ENCODE measurements at places on chromosomes 6 and 20.

DNA sequence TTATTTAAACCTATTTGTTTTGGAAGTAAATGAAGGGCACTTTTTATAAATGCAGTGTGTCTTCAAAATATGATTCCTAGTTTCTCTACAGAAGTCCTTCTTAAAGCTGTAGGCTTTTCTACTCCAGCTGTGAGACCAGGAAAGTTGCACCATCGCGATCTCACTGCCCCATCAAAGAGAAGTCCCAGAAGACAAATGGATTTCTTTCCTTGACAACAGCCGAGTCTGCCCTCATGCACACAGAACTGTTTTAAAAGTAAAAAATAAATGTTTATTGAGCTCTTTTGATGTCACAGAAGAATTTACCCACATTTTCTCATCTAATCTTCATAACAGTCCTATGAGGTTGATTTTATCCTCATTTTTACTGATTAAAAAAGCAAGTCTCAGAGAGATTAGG lies 324.4 kb upstream of the NT5E start:
- no peak for DNase-seq

- no peak for DNase-seq
These were observed 26.4 kb downstream of the LAMA4 start for GRCh38 chr6:112227992-112228391.

- DNase-seq, result no peak
These were observed 71.4 kb downstream of the ARID1B start for GRCh38 chr6:156848533-156848932.

DNA sequence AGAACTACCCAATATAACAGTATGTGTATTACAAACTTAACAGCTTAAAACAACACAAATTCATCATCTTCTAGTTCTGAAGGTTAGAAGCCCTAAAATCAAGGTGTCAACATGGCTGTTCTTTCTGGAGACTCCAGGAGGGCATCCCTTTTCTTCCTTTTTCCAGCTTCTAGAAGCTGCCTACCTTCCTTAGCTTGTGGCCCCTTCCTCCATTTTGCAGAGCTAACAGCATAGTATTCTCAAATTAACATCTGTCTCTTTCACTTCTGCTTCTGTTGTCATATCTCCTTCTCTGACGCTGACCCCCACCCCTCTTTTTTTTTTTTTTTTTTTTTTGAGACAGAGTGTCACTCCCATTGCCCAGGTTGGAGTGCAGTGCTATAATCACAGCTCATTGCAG lies 52.8 kb upstream of the AKIRIN2 start:
- no peak for DNase-seq

DNA sequence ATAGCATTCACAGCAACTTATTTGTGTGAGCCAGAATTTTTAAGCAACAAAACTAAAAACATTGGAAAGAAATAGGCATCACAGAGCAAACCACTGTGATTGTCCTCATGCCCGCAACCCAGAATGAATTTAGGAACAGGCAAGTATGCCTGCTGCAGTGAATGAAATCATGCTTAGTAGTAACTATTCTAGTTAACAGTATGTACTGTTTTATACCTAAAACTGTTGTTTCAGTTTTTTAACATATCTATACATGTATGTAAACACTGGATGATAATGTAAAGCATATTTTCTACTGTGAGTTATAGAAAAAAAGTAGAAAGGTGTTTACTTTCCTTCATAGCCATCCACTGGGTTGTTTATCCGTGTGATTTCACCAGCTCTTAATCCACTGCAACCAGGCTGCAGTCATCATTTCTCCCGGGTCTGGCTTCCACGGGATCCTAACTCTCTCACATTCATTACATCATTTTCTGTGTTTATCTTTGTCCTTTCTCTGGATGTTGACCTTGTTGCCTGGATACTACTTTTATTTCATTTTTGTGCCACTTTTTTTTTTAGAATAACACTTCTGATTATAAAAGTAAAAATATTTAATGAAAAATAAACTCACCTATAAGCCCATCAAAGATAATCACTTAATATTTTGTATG lies 3.6 kb upstream of the ARFGEF3 start:
- DNase-seq, result no peak

- DNase-seq, result no peak
These were observed 66.6 kb downstream of the IPCEF1 start for GRCh38 chr6:154289818-154290508.

- no peak for DNase-seq
These were observed 19.9 kb downstream of the KCNS1 start for GRCh38 chr20:45080867-45081624.

DNA sequence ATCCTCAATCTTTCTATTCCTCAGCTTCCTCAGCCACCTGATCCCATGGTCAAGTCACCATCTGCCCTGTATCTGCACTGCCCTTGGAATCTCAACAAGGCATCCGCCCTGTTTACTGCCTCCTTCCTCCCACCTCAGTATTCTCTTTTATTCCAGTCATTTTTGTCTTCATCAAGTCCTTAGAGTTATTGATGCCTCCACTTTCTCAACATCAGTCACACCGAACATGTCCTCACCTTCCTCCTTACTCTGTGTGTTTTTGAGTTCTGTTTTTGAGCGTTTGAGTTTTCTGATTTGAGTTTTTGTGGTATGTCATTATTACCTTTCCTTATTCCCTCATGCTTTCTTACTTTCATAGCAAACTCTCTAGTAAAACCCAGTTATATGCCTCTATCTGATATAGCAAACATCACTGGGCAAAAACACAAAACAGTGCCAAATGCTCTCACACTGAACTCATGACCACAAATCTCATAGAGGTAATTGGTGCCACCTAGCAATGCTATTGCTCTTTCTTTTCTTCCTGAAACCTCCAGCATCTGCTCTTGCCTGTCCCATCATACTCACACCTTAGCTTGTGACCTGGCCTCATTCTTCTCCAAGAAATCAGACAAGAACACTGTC lies 11.8 kb upstream of the GNRH2 start:
- no peak for DNase-seq

- no peak for DNase-seq
These were observed 185.6 kb upstream of the CST7 start for GRCh38 chr20:24763386-24764026.

GRCh38 chr6:52582996-52583395 lies 6.1 kb upstream of the TRAM2 start:
- DNase-seq, result no peak

DNA sequence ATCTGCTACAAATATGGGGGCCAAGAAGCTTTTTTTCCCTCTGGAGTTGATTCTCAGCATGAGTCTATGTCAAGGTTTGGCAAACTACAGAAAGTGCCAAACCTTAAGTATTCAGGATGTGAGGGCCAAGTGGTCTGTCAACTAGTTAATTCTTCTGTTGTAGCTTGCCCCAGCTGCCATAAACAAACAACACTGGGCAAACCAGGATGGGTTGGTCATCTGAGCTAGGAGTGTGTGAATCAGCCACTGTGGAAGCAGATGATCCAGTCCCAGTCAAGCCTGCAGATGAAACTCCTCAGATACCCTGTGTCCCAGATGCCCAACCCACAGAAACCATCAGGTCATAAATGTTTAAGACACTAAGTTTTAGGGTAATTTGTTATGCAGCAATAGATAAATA lies 103.0 kb upstream of the MOCS1 start:
- no peak for DNase-seq

DNA sequence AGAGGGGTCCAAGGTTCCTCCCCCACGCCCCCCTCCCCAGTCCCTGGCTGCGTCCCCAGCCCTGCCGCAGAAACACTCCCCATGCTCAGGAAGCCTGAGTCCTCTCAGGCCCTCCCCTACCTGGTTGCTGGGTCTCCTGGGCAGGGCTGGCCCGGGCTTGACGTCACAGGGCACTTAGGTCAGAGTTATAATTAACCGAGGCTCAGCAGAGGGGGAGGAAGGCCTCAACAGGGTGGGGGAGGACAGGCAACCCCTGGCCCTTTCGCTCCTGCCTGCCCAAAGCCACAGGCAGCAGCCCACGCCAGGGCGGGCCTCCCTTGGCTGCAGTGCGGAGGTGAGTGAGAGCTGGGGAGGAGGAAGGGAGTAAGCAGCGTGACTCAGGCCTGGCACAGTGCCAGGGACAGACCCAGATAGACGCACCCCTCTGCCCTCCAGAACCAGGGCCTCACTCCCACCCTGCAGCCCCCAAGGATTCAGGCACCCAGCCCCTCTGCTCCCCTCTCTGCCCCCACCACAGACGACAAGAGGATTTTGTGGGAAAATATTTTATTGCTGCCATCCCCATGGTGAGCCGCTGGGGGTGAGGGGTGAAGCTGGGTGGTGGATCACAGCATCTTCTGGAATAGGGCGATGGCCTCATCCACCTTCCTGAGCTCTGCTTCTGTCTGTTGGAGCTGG lies at the start of gene VWA7:
VWA7 (minus strand) TSS at position 340 of the 678 bp plus-strand sequence. CDS start 549 bp downstream, outside the sequence.
- DNase-seq, result peak; percentile 71

DNA sequence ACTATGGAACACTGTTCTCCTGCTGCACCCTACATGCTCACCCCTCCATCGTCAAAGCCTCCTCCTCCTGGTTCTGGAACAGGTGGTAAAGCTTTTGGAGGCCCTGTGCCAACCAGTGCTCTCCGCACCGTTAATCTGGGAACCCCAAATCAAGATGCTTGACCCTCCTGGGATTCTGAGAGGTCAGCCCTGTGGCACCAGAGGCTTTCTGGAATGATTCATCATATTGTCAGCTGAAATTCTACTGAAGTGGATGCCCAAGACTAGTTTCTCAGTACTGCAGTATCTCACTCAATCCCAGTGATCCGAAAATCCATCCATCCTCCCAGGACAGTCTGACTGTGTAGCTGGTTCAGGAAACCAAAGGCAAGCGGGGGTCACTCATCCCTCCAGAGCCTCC lies 92.7 kb downstream of the TRERF1 start:
- no peak for DNase-seq

DNA sequence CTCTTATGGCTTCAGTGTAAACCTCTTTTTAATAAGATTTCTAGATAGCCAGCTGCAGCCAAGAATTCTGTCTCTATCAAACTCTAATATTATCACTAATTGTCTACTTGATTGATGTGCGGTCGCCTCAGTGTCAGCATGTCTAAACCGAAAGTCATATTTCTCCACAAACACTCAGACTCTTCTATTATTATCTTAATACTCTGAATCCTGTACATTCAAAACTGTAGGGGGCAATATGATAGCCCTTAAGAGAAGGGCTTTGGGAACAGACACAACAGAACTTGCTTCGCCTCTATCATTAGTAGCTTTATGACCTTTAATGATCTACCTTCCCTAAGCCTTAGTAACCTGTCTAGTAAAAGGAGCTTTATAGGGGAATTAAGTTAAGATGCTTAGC lies 379.7 kb upstream of the PTCHD4 start:
- no peak for DNase-seq

DNA sequence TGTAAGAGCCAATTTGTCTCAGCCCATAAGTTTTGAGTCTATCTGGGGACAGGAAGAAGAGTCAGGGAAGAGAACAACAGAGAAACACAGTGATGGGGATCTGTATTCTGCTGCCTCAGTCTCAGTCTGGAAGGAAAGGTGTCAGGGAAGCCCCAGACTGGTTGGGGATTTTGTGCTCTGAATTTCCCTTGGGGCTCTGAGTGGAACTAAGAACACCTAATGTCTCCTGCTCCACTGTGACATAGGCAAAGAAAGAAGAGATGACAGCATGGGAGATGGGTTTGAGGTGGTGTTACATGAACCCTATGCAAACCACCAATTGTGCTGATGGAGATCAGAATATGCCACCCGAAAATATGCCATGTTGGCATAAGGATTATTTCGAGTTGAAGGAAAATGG lies 139.5 kb upstream of the MYLIP start:
- DNase-seq, result no peak

GRCh38 chr6:20058121-20058905 lies 154.0 kb downstream of the MBOAT1 start:
- DNase-seq, result no peak

GRCh38 chr20:23048283-23049200 lies 930 bp downstream of the THBD start:
- DNase-seq, result peak; percentile 37

- no peak for DNase-seq
These were observed 630 bp downstream of the PPP1R3G start for GRCh38 chr6:5085648-5086293.

DNA sequence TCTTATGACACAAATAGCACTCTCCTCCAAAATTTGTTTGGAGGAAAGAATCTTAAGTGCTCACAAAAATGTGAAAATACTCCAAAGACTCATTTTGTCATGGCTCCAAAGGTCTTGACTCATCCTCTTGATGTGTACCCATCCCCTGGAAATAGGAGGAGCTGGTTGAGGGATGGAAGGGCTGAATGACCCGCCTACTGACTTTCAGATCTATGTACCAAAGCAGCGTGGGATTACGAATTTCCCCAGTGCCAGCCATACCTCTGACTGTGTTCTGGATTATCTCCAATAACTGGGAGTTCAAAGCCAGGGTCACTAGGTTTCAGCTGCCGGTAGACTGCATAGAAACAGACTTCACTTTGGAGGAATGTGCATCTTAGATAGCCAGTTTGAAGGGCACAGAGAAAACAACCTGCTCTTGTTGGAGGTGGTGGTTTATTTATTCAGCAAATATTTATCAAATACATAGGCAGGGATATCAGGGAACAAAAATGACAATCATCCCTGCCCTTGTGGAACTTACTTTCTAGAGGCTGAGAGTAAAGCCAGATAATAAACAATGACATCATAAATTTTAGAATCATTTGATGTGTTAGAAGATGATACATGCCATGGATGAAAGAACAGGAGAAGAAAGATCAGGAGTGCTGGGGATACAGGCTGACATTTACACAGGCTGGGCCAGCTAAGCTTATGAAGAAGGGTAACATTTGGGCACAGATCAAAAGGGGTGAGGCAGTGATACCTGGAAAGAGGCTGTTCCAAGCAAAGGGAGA lies 246.6 kb downstream of the TBXT start:
- no peak for DNase-seq

DNA sequence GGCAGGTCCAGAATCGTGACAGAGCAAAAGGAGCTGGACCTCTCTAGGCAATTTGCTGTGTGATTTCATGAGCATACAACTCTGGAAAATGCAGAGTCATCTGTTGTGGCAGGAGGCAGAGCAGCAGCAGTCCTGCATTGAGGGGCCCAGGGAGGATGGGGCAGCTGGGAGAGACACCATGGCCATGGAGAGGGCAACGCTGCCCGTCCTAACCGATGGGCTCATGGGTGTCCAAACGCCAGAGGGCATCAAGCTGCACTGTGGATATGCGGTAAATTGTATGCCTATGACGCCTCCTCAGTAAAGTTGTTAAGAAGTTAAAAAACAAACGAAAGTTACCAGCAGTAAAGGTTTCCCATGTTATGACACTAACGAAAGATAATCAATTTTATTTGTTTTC lies 42.2 kb upstream of the DACT2 start:
- DNase-seq, result no peak

- no peak for DNase-seq
These were observed 14.2 kb upstream of the SHLD1 start for GRCh38 chr20:5735845-5736510.

DNA sequence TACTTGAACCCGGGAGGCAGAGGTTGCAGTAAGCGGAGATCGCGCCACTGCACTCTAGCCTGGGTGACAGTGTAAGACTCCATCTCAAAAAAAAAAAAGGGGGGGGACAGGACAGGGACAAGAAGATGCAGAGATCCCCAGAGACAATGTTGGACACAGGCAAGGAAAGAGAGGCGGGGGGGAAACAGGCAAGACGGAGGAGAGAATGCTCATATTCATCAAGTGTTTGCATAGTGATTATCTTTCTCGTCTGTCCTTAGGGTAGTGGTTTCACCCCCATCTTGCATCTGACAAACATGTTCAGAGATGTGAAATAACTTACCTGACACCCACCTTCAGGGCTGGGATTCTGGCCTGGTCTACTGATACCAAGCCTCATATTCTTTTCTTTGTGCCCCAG lies 29.0 kb downstream of the CHMP4B start:
- no peak for DNase-seq
